ENCODE measurements at places on chromosomes 5 and 9.

DNA sequence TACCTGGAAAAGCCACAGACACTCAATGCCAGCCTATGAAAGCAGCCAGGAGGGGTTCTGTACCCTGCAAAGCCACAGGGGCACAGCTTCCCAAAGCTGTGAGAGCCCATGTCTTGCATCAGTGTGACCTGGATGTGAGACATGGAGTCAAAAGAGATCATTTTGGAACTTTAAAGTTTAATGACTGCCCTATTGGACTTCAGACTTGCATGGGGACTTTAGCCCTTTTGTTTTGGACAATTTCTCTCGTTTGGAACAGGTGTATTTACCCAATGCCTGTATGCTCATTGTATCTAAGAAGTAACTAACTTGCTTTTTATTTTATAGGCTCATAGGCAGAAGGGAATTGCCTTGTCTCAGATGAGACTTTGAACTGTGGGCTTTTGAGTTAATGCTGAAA is 244.9 kb upstream of the TYRP1 start:
- no peak for DNase-seq

GRCh38 chr5:100311806-100312205 is 223.4 kb upstream of the FAM174A start:
- no peak for DNase-seq

DNA sequence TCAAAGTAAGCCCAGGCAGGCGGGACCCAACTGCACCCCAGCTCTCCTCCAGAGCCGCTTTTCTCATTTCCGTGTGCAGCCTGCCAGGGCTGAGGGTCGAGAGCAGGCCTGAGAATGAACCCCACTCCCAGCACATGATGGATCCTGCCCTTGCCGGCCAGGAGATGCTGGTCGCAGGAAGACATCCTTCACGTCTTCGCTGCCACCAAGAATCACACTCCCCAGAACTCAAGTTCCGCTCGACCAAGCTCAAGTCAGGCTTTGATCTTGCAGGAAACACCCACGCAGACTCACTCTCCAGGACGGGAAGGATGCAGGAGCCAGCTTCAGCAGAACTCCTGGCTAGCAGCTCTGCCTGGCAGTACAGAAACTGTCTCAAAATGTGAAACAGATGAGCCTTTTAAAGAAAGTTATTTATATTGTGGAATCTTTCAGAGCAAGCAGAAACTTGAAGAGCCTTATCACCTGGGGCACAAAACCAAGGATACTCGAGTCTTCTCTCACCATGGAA is 102.4 kb downstream of the ROR2 start:
- peak; percentile 32 for DNase-seq

DNA sequence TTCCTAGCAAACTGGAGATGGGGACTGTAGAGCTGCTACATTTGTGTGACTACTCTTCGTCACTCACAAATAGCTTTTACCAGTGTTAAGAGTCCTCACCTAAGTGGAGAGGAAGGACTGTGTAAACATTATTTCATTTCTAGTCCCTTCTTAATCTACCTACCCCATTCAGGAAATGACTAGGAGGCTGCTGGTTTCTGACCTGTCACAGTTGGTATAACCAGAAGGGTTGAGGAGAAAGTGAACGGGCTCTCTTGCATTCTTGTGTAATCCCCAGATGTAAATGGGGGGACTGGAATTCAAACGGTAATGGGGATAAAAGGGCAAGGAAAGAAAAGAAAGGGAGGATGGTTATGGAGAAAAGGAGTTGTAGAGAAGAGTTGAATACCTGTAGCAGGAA is 35.4 kb upstream of the BNIP1 start:
- no peak for DNase-seq

DNA sequence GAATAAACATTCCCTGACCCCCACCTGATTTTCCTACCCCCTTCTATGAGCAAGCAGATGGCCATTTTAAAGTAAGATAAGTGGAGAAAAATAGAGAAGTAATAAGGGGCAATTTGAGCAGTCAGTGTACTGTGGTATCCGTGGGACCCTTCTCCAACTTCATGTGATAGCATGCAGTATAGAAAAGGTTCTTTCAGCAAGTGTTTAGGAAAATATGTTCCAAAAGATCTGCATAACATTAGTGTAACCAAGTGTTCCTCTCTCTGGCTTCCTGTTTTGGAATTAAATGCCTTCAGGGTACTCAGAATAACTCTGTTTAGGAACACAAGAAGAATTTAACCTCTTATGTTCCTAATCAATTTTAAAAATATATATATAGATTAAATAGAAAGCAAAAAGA is 134.9 kb downstream of the ATG10 start:
- no peak for DNase-seq

GRCh38 chr5:180353048-180353979 is at the start of gene GFPT2:
GFPT2 (minus strand) TSS chr5:180353336; CDS start chr5:180353217, 119 bp downstream.
- peak; percentile 30 for DNase-seq

GRCh38 chr9:127449332-127449966 is 1.8 kb downstream of the RPL12 start:
- DNase-seq = no peak

GRCh38 chr5:158979749-158980521 is 119.8 kb downstream of the EBF1 start:
- DNase-seq = peak; percentile 12

DNA sequence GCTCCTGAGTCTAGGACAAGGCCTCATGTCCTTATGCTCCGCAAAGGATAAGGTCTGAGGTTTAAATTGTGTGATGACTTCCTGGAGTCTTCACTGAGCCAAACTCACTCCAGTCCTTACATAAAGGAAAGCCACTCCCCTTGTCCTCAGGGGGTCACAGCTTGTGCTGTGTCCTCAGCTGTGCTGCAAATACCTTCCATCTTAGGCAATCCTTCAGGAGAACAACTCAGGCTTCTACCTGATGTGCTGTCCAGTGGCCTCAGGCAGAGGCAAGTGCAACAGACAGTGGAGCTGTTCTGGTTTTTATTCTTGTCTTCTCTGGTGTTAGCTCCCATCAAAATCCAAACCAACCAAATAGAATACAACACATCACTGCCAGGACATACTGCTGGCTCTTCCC is 151.5 kb downstream of the TAF11L14 start:
- DNase-seq = no peak

DNA sequence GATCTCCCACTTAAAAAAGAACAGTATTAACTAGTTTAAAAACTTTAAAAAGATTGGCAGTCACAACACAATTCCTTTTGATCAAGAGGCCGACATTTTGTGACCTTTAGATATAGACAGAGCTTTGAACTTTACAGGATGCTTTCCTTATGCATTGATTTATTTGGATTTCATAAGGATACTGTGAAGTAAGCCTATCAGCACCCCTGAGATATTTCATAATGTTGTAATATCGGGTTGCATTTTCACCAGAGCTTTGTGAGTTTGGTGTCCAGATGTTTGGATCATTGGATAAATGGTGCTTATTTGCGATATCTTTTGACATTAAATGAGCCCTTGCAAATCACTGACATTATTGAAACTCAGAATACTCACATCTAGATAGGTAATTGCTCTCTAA is 7.7 kb downstream of the PALM2AKAP2 start:
- no peak for DNase-seq

DNA sequence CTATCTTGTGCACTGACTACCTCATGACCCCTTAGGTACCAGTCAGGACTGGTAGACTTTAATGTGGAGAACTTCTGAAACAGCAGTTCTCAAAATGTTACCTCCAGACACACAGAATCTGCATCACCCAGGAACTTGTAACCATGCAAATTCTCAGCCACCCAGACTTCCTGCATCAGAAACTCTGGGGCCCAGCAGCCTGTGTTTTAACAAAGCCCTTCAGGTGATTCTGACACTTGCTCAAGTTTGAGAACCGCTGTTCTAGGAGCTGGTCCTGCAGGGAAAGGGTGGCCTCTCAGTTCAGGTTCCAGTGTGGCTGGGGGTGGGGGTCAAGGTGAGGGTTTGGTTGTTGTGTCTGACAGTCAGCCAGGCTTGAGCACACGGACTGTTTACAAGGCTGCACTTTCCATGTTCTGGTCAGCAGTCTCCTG is 28.4 kb downstream of the ZFP62 start:
- DNase-seq = no peak

GRCh38 chr9:135774239-135774747 is 72.3 kb downstream of the KCNT1 start:
- no peak for DNase-seq

DNA sequence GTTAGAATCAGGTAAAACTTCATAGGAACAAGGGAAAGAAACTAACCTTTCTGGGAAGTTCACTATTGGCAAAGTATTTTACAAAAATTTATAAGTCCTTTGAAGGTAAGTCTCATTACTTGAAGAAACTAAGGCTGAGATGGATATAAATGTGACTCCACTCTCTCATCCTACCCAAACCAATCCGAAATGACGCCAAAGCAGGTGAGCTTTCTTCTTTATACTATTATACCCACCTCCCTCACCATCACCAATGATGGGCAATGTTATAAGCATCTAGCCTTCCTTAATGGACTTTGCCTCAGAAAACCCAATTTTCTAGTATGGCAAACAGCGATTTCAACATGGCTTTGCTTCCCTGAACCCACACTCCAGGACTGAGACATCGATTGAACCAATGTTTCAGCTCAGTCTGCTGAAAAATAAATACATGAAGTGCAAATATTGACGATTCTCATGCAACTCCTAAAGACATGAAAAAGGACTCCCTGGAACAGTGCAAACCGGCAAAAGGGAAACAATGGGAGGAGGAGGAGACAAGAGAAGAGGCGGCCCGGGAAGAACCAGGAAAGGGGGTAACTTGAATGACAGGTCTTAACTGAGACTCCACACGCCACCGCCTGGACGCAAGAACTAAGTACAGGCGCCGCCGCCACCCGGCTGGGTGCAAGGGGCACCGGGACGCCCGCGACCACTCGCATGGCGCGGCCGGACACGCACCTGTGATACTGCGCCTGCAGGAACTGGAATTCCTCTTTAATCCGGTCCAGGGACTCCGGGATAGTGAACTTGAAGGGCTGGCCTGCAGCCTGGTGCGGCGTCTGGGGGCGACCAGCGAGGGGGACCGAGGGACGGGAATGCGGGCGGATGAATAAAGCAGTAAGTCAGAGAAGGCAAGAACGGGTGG is 2.5 kb downstream of the TLE1 start:
- peak; percentile 73 for DNase-seq

DNA sequence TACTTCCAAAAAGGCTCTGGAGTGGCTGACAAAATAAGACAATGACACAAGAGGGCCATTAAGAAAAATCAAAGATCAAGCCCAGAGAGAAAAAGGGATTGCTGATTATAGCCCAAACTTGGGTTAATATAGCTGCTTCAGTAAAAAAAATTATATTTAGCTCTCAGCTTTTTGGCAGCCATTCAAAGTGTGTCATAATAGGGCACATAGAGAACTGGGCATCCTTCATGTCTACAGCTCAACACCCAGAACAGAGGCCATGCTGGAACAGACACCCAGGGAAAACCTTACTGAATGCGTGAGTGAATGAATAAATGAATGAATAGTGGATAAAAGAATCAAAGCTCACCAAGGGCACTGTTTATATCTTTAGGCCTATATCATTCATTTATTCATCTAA is 110.1 kb downstream of the SLIT3 start:
- no peak for DNase-seq

DNA sequence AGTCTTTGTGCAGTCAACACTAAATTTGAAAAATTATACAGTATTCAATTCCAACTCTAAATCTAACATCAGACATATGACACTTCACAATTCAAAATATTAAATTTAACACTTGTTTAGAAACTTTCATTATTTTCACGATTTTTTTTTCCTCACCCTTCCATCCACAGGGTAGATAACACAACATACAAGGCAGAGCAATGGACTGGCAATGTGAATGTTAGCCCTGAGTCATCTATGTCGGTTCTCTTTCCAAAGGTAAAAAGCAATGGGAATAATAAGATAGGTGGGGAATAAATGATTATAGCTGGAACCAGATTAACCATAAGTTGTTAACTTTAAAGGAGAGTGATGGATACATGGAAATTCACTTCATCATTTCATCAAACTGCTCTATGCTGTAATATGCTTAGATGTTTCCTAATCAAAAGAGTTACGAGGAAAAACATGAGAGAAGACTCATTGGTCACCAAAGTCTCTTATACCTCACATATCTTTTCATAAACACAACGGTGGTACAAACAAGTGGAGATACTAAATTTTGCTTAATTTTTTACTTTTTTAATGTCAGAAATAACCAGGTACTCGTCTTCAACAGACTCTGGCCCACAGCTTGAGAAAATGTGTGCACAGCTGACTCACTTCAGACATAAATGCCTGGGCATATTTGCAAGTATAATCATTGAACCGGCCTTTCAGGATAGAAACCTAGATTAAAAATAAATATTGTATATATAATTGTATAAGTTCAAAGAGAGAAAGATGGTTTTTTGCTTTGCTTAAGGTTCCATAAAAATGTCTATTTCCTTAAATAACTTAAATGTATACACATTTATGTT is 23.0 kb downstream of the RFX3 start:
- DNase-seq = no peak

DNA sequence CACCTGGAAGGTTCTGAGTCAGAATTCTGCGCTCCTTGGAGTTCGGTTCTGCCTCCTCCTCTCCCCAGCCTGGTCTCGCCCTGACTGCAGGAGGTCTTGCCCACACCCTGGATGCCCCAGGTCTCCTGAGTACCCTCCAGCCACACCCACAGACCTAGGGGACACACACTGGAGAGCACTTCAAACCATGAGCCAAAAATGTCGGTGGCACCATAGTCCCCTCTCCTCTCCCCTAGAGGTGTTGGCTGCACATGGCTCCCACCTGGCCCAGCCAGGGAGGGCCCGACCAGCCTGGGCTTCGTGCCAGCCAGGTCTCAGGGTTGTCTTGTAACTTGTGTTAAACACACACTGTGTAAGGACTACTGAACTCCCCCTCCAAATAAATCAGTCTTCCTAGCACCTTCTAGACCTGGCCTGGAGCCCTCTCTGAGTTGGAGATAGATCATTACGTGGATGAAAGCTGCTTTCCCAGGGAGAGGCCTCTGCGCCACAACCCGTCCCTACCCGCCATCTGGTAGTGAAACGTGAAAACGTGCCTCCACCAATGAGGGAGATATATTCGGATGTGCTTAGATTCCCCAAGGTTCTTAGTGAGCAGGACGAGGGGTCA is 49.9 kb upstream of the CTSL start:
- no peak for DNase-seq

- no peak for DNase-seq
Observed at GRCh38 chr5:113692466-113692865, 179.0 kb downstream of the YTHDC2 start.

GRCh38 chr5:99177796-99178195 is 249.0 kb upstream of the CHD1 start:
- no peak for DNase-seq

DNA sequence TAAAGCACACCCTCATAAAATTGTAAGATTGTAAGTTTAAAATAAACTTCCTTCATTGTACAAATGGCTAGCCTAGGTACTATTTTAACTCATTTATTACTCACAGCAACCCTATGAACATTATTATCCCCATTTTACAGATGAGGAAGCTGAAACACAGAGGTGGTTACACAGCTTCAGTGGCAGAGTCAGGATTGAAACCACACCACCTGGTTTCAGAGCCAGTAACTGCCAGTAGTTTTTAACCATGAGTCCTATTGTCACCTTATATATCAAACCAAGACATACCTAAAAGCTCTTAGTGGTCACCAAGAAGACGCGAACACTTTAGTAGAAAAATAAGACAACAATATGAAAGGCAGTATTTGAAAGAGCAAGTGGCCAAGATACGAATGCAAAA is 16.1 kb downstream of the SH3GL2 start:
- no peak for DNase-seq
